ENCODE measurements at places on chromosomes 5 and 9. TPM values are rescaled to one million over a fixed set of nuclear protein-coding genes. Genes with fewer than 3 reads are reported as not detected.

ROPN1L gene
- 0.26 TPM for total RNA-seq

CCDC183 gene
- 0.46 TPM for total RNA-seq

- DNase-seq, result no peak
These were observed 139.2 kb upstream of the ATP10B start for GRCh38 chr5:160991205-160991604.

DNA sequence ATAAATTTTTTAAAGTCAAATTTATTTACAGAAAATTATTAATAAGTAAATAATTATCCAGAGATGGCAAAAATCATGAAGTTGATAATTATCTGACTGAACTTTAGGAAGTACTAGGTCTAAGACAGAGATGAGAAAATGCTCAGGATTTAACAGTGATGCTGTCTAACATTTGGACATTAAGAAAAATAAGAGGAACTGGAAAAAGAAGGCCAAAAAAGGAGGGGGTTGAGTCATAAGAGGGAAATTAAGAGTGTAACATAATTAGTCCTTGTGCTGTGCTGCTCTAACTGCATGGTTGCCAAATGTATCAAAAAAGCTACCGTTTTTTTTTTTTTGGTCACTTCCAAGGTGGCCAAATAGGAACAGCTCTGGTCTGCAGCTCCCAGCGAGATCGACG lies 35.4 kb upstream of the TUT7 start:
- DNase-seq, result no peak

GRCh38 chr9:77417566-77417965 lies 230.6 kb downstream of the GNA14 start:
- DNase-seq, result no peak

GRCh38 chr9:113677057-113677456 lies 199.1 kb upstream of the ZNF618 start:
- no peak for DNase-seq
